Activated naive CD8-positive, alpha-beta T cell treated with anti-CD3 and anti-CD28 coated beads for 36 hours (primary cell): ENCODE measurements at places on chromosomes 11 and 22.

DNA sequence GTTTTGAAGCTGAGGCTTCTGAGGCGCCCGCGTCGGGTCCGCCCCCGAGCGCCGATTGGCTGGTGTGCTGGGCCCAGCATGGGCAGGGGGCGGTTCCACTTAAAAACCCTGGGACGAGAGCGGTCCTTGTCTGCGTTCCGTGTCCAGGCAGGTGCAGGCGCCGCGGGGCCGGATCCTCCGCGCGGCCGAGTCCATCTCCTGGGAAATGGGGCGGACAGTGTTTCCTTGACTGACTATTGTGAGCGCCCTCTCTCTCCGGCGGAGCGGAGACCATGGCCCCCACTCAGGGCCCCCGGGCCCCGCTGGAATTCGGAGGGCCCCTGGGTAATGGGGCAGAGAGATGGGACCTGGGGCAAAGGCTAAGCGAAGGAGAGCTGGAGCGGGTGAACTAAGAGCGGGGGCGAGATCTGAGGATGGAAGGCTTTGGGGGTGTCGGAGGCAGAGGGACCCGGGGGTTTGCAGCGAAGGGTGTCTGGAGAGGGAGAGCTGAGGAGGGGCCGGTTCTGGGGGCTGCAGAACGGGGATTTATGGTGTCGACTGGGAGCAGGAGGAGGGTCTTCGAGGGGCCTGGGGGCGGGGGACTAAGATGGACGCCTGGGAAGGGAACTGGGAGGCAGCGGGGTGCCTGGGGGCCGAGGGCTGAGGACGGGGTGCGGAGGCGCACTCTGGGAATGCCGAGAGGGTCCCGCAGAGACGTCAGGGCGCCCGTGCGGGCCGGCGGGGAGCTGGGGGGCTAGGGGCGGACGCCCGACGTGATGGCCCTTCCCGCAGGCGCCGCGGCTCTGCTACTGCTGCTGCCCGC is at the start of gene TM7SF2:
TM7SF2 (plus strand) TSS at position 129 of the 802 bp plus-strand sequence; CDS start at position 273, 144 bp downstream.
- peak; percentile 95 for DNase-seq

DNA sequence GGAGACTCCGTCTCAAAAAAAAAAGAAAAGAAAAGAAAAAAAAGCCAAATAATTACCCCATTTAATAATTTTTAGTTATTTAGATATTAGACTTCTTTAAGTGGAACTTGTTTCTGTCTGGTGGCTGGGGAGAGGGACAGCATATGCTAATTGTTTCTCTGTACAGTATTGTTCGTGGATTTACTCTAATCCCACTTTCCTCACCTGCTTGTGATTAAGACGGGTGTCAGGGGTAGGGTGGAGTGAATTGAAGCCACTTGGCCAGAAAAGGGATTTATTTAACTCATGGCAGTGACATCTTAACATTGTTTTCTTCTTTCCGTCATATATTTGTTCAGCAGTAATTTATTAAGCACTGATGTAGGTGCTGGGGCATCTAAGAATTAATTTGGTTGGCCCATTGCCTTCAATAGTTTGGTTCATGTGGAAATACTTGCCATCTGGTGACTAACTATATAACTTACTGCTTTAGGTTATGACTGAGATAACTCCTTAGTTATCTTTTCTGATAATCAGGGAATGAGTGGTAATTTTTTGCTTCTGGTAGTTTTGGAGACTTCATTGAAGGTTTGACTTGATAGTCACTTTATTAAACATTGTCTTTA is 4.6 kb downstream of the TNRC6B start:
- no peak for DNase-seq

GRCh38 chr11:124882339-124883071 is 15.2 kb downstream of the ROBO4 start:
- no peak for DNase-seq

- DNase-seq, result peak; percentile 89
Observed at GRCh38 chr22:30265823-30266444, 717 bp downstream of the OSM start.

DNA sequence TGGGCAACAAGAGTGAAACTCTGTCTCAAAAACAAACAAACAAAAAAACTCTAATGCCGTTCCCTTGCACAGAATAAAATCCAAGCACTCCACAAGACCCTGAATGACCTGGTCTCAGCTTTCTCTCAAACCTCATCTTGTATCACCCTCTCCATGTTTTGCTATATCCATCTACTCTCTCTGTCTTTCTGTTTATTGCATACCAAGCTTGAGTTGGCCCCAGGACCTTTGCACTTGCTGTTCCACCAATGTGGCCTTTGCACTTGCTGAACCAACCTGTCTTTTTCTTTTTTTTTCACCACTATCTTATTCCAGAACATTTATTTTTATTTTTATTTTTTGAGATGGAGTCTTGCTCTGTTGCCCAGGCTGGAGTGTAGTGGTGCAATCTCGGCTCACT is 2.0 kb upstream of the L3MBTL2 start:
- DNase-seq, result no peak

- no peak for DNase-seq
Observed at GRCh38 chr22:19059481-19060278, 62.5 kb downstream of the DGCR2 start.

DNA sequence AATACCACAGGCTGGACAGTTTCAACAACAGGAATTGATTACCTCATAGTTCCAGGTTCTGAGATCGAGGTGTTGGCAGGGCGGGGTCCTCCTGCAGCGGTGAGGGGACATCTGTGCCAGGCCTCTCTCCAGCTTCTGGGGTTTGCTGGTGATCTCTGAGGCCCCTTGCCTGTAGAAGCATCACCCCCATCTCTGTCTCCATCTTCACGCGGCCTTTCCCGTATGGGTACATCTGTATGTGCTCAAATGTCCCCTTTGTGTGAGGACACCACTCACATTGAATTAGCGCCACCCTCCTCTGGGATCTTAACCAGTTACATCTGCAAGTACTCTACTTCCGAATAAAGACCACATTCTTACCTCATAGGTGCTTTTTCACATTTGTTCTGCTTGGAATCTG is 1029.9 kb downstream of the BRD1 start:
- DNase-seq, result no peak

DNA sequence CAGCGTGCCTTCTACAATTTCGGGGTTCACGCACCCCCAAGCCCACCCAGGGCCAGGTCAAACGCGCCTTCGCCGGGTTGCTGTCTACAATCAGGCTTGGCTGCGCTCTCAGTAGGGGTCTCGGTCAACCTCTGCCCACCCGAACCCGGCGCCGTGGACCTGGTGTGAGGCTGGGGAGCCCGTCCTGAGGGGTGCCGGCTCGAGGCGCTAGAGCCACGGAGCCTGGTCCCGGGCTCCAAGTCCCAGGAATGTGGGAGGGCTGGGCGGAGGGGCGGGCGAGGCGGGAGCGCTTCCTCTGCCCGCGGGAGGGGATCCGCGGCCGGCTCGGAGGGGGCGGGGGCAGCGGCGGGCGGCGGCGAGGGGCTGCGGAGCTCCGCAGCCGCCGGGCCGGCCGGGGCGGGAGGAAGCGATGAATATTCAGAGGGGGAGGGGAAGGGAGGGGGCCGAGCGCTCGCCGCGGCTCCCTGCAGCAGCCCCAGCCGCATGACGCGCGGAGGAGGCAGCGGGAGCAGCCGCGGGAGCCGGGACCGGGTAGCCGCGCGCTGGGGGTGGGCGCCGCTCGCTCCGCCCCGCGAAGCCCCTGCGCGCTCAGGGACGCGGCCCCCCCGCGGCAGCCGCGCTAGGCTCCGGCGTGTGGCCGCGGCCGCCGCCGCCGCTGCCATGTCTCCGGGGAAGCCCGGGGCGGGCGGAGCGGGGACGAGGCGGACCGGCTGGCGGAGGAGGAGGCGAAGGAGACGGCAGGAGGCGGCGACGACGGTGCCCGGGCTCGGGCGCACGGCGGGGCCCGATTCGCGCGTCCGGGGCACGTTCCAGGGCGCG is at the start of gene PTPRJ:
PTPRJ (plus strand) TSS at position 472 of the 819 bp plus-strand sequence. CDS start 354 bp downstream, outside the sequence.
- peak; percentile 64 for DNase-seq
